Stimulated activated CD4-positive, alpha-beta T cell treated with anti-CD3 and anti-CD28 coated beads, TNF-alpha, amount 100 ng/mL, for 24 hours (primary cell): ENCODE measurements at places on chromosomes 2 and 18.

GRCh38 chr2:187168720-187169713 is 279.0 kb downstream of the CALCRL start:
- no peak for DNase-seq

- DNase-seq, result peak; percentile 56
Observed at GRCh38 chr2:72892506-72893173, 5.4 kb downstream of the SPR start.

GRCh38 chr2:61951881-61952280 is 46.4 kb downstream of the COMMD1 start:
- no peak for DNase-seq

GRCh38 chr2:149989447-149990063 is 402.0 kb upstream of the MMADHC start:
- DNase-seq, result no peak

GRCh38 chr2:39715822-39716221 is 50.1 kb downstream of the TMEM178A start:
- DNase-seq, result no peak

DNA sequence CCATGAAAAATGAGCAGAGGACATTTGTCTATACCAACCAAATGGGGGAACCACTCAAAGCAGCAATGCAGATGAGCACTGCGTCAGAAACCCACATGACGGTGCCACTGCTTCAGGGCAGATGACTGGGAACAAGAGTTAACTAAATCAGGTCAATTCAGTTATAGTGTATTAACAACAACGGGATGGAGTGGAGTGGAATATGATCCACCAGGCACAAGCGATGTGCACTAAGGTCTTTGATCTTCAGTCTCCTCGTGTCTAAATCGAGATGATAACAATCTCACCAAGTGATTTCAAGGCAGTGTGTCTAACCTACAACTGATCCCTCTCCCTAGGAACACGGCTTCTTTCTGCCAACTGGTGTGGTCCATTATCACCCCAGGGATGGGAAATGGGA is 269.0 kb downstream of the RAD51AP2 start:
- DNase-seq, result no peak

DNA sequence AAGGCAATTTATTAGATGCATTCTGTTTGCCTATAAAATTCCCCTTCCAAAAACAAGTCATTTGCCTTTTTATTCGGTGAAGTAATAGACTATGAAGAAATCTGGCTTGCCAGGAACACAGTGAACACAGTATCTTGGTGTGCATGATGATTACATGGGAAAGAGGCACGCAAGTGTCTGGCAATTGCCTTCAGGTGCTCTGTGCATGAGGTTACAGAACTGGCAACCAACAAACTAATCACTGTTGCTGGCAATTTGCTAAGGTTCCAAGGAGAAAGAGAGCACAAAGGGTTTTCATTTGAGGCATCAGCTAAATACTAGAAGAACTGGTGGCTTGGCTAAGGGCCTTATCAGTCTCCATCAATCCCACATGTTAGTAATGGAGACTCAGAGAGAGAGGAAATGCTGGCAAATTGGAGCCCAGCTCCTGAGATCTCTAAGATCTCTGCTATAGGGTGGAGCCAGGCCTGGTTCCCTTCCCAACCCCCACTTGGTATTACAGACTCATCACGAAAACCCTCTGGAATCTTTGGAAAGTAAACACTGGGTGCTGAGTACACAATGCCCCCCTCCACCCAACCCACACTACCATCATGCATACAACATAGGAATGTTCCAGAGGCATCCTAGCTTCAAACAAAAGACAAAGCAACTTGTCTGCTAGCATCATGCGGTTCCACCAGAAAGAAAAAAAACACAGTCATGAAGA is 10.4 kb downstream of the RNF152 start:
- no peak for DNase-seq

GRCh38 chr2:72142570-72143440 is 4.9 kb downstream of the CYP26B1 start:
- DNase-seq, result no peak

DNA sequence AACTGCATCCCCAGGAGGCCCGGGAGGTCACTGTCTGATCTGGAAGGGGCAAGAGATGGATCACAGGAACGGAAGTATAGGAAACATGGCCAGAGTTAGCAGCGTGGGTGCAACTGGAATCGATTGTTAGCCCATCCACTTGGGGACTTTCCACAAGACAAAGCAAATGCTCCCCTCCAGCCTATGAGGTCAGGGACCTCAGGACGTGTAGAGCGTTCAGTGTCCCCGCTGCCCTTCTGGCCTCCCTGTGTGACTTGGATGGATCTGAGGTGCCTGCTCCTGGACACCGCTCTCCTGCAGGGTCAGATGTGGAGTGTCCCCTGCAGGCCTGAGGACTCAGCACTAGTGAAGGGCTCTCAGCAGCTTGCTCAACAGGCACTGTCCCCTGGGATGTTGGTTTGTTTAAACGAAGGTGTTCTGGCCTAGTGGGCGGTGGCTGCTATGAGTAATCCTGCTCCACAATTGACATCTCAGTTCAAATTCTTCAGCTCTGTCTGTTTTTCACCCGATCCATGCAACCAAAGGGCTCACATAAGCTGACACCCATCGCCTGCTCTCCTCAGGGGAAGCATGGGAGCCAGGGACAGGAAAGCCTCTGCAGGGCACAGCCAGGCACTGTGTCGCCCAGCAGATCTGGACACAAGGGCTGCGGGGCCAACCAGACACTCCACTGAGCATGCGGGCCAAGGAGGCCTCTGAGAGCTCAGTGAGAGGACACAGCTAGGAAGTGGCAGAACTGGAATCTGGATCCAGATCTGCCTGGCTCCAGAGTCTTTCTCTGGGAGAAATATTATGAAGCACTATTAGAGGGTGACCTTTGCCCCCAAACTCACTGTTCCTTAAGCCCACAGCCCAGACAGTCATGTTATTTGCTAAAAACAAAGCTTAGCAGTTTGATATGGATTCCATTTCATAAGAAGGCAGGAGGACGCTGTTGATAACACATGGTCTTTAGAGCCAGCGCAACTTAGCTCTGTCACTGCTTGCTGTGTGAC is 78.5 kb downstream of the RHOB start:
- DNase-seq, result no peak

GRCh38 chr2:159138642-159139182 is 147.8 kb downstream of the WDSUB1 start:
- no peak for DNase-seq

- no peak for DNase-seq
Observed at GRCh38 chr2:21642647-21643046, 518.9 kb downstream of the TDRD15 start.

GRCh38 chr18:66013969-66014368 is 263.2 kb downstream of the CDH7 start:
- no peak for DNase-seq

- no peak for DNase-seq
Observed at GRCh38 chr18:11009147-11009546, 140.2 kb downstream of the PIEZO2 start.

GRCh38 chr2:8036366-8036765 is 645.5 kb upstream of the ID2 start:
- no peak for DNase-seq

DNA sequence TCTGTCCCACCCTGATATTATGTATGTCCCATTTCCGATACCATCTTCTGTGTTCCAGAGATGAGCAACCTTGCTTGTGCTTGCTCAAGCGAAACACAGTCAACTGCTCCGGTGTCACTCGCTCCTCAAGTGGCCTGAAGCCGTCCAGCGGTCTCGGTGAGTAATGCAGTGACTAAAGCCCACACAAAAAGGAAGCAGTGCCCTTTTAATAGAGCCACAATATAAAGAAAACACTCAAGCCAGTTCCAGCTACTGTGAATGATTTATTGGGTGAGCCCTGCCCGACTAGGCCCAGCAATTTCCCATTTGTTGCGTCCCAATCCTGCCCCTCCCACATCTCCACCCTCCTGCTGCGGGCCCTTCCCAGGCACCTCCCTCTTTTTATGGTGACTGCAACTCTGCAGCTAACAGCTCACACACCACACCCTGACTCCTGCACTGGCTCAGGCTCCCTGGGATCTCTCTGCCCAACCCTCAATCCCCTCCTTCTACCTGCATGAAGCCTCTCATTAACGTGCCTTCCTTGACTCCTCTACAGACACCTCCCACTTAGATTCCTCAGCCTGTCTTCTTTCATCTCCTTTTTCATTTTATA is 44.2 kb upstream of the DSC1 start:
- no peak for DNase-seq

DNA sequence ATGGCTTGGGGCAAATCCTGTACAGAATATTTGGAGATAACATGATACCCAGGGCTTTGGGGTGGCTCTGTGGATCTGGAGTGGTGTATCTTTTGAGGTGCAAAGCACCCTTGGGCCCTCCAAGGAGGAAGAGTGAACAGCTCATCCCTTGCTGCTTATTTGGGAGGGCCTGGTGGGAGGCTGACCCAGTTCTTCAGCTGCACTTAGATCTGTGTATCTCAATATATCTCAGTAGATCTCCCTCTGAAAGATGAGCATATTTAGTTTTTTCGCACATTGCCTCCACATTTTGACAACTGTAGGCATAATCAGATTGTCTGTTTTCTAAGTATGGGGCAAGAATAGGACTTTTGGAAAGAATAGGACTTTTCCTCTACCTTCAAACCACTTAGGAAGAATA is 2.8 kb downstream of the TRIM54 start:
- no peak for DNase-seq

DNA sequence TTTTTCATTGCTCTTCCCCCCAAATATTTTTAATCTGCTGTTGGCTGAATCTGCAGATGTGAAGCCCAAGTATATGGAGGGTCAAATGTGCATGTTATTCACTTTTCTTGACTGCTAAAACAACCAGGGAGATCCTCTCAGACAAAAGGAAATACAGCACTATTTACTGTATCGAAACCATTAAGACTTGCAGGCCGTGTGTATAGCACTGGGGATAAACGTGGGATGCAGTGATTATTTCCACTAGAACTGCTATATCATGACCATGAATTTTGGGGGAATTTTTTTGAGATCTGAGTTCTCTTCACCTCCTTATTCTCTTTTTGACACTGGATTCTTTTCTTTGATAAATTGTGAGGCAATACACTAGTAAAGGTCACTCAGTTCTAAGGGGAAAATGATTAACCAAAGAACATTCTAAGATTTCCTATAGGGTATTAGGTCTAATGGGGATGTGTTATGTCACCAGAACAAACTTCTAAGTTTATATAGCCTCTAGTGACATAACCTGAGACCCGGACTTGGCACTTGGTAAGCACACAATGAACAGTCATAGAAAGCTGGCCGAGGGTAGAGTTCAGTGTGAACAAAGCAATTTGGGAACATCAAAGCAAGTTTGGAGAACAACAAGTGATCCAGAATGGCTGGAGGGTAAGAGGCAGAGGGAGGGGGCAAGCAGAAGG is 14.9 kb upstream of the UGT1A1 start:
- no peak for DNase-seq

DNA sequence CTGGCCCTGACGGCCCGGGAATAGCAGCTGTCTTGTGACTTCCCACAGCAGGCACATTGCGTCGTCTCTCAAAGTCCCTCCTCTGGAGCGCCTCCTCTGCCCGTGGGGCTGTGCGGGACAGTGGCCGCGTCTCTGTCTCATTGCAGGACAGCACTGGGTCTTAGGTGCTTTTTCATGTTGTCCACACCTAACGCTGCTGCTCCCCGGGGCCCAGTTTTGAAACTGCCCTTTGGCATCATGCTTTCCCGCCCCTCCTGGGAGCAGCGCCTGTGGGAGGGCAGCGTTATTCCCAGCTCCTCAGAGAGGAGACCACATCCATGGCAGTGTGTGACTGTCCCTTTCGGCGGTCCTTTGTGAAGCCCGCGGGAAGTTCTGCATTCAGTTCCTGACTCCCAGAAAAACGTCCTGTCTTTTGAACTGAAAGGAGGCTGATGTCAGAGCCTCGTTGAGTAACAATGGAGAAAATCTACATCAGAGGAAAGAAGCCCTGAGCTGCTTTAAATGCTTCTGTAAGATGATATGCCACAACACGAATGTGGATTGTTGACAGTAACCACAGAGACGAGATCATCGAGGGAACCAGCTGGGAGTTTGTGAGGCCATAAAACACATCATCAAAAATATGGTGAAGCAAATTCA is 226.0 kb downstream of the FAM210A start:
- no peak for DNase-seq

GRCh38 chr2:205571360-205571959 is 110.8 kb upstream of the NRP2 start:
- no peak for DNase-seq

DNA sequence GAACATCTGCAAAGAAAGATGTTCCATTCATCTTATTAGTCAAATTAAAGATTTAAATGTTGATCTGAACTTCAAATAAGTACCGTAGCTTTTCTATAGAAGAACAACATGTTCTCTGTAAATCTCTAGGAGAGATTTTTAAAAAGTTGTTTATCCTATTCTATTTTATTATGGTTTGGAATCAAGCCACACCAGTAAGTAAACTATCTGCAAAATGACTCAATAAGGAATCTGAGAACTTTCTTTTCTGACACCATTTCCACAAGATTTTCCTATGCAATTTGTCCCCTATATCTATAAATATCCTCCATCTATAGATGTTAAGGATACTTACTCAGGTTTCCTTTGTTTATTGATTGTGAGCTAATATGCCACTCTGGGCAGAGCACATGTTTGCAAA is 736.6 kb downstream of the CBLN2 start:
- DNase-seq, result no peak

- no peak for DNase-seq
Observed at GRCh38 chr2:107932979-107933378, 53.3 kb upstream of the SLC5A7 start.

DNA sequence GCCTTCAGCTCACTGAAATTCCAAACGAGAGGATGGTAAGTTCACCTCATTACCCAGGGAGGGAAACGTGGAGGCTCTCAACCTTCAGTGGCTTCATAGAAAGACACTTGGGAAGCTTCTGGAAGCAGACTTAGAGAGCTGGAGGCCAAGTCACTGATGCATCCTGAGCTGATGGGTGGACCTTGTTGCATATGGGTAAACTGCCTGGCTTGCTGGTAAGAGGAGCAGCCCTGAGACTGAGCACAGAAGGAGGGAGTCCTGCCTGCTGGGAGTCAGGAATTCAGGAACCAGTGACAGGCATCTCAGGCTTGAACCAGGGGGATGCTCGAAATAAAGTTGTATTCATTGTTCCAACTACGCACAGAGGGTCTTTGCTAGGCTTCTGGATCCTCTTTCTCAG is 66.5 kb upstream of the NPAS2 start:
- DNase-seq, result no peak

DNA sequence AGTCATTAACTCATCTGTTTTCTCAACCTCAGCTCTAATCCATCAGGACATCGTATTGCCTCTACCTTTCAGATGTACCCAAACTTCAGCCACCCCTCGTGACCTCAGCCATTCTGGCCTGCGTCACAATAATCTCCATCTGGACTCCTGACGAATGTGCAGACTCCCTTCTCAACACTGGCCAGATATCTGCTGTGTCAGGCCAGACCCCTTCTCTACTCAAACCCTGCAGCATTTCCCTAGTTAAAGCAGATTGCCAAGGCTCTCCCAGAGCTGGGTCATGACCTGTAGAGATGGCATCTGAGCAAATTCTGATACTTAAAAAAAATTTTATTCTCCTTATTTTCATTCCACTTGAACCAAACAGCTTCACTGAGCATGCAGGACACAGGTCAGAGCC is 69.5 kb upstream of the TMEM18 start:
- no peak for DNase-seq
